Glomerular endothelial cell (primary cell): ENCODE measurements at places on chromosomes 1 and 21.

- no peak for DNase-seq
These were observed 50.0 kb upstream of the LRRC3 start for GRCh38 chr21:44405091-44405947.

DNA sequence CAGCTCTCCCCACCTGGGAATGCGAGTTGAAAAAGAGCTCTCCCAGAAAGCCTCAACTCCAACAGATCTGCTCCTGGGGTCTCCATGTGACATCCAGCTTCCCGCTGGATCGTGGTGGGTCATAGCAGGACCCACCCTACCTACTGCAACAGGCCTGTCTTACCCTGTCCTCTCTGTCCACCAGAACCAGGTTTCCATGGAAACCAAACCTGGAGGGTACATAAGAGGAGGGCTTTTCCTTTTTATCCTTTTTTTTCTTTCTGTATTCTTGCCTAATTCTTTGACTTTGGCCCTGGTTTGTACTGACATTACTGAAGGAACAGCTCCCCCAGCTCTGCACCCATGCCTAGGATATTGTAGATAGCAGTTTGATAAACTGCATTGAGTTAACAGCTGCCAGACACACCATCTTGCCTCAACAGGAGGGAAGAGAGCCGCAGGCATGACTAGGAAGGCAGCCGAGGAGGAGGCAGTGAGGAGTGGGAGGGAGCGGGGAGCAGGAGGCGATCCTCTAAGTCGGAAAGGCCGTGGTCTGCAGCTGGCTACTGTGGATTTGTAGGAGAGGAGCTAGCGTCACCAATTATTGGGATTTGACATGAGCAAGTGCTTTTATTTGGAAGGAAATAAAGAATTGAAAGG, 9.7 kb upstream of the FMOD start:
- DNase-seq = no peak

- DNase-seq = no peak
These were observed 4.4 kb downstream of the ITPKB start for GRCh38 chr1:226734611-226735153.

GRCh38 chr21:24025101-24025500, 1582.2 kb downstream of the MRPL39 start:
- no peak for DNase-seq

DNA sequence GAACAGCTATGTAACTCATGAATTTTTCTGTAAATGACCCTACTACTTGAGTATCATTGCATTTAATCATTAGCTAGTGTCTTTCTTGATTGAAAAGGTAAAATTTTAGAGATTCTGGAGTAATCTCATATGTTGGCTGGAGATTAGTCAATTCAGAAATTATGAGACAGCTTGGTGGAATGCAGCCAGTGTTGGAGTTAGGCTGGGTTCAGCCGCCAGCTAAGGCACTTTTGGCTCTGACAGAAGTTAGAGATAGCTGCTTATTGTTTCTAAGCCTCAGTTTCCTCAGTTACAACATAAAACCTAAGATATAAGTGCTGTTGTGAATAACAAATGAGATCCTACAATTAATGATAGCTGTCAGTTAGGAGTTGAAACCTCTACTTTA, 49.4 kb downstream of the TBCE start:
- DNase-seq = no peak

DNA sequence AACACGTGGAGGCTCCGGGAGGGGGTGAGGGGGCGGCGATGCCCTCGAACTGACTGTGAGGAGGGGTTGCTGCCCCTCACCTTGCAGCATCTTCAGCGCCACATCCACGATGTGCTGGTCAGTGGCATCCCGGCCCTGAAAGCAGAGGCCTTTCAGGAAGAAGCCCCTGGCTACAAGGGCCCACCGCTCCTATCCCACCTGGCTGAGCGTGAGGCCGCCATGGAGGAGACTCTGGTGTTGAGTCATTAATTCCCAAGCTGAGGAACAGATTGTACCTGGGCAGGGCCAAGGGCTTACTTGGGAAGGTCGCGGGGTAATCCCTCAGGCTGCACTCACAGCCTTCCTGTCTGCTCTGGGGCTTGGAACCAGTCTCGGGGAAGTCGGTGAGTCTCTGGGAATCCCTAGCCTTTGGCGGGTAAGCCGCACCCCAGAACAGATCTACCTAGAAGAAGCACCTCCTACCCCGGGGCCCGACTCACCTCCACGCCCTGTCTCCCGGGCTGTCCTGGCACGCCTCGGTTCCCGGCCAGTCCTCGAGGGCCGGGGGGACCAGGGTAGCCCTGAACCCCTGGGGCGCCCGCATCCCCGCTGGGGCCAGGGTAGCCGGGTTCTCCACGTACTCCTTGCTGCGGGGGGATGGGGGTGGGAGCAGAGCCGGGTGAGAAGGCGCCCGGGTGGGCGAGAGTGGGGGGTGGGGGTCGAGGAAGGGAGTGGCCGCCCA, 13.9 kb downstream of the COL9A2 start:
- DNase-seq = no peak

GRCh38 chr1:6086762-6087376, 41.2 kb downstream of the KCNAB2 start:
- DNase-seq = no peak

GRCh38 chr1:167121375-167122120, 27.7 kb downstream of the STYXL2 start:
- DNase-seq = no peak

- DNase-seq = no peak
These were observed 2.0 kb upstream of the NID1 start for GRCh38 chr1:236066828-236067386.

- no peak for DNase-seq
These were observed 34.4 kb downstream of the NID1 start for GRCh38 chr1:236030534-236030933.

DNA sequence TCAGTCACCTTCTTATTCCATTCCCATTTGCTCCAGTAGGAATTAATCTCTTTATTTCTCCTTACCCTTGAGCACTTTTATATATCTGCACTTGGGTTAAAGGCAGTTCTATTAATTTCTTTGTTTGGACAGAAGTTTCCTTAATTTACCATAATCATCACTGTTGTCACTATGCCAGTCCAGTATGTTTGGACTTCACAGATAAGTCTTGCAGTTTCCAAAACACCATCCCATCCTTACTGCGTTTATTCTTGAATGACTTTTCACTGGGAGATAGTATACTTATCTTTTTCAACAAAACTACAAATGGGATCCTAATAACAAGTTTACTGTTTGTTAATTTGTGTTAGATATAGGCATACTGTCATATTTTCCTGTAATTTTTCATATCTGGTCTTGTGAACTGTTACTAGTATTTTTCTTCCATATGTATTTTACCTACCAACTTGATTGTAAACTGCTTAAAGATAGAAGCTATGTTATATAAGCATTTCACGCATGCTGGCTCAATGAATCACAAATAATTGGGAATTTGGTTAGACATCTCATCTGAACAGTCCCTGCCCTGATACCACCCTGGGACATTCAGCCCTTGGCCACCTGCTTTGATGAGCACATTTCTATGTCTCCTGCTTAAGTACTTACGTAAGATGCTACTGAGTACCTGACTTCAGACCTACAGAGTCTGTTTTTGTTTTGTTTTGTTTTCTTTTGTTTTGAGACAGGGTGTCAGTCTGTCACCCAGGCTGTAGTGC, 78.2 kb downstream of the OLFML2B start:
- no peak for DNase-seq

GRCh38 chr1:10951961-10952360, 60.5 kb upstream of the TARDBP start:
- no peak for DNase-seq

DNA sequence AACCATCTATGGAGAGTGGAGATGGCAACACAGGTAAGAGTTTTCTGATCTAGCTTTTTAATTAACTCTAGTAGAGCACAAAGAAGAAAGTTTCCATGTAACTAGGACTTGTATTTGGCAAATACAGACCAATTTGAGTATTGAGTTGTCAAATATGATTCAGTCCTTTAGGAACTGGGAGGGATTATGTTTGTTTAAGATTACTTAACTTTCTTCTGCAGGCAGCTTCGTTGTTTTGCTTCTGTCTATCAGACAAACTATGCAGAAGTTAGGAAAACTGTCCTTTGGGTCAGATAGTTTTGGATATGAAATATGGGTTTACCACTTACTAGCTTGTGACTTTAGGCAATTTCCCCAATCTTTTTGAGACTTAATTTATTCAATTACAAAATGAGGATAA, 111.8 kb downstream of the POU2F1 start:
- DNase-seq = no peak

DNA sequence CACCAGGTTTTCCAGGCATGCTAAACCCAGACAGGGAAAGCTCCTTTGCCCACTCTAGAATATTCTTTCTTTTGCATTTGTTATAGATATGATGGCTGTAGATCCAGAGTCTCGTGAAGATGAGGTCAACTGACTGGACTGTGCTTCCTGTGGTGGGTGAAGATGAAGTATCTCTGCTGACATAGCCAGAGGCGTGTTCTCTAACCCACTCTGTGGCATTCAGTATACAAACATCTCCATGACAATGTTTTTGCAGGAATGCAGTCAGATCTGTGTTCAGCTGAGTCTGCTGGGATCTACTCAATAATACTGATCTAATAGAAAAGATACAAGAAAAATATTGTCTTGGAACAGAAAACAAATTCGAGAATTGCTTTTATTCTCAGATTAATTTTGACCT, 11.3 kb downstream of the RWDD2B start:
- no peak for DNase-seq

DNA sequence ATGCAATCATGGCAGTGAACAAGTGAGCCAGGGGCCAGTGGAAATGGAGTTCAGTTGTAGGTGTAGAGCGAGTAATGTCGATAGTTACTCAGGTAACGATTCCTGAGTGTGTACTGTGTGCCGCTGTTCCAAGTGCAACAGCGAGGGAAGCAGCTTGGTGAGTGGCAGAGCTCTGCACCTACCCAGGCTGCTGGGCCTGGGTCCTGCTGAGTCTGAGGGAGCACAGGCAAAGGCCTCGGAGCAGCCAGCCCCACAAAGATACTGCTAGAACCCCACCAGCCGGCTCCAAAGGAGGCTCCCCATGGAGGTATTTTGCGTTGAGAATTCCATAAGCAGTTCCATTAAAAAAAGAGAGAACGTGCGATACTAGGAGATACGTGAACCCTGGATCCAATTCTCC, 23.2 kb downstream of the PARP1 start:
- DNase-seq = no peak

- no peak for DNase-seq
These were observed 238.1 kb downstream of the LRRC40 start for GRCh38 chr1:69967245-69967766.

DNA sequence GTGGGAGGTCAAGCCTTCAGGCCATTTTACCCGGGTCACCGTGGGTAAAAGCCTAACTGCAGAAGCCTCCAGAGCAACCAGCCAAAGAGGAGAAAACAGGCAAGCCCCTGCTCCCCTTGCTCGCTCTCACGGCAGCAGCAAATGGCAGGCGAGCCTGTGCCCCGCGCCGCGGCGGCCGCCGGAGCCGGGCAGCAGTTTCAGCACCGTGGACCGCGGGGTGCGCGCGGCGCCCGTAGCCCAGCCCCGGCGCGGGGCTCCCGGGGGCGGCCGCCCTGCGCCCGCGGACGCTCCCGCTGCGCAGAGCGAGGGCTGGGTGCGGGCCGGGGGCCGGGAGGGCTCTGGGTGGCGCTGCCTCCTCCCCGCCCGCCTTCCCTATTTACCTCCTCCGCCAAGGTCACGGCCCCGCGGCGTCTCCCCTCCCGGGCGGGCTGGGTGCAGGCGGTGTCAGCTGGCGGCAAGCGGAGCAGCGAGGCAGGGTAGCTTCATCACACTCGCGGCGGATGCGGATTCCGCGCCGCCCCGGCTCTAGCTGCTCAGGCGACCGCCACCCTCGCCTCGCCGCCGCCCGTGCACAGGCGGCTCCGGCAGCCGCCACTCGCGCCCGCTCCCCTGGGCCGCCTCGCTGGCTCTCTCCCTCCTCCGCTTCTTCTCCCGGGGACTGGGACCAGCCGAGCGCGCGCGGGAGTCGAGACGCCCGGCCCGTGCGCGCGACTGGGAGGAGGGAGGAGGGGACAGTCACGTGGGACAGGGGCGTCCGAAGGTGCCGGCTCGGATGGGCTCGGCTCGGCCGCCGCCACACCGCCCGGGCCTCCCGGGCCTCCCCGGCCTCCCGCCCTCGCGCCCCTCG, at the start of gene RGS7:
Gene RGS7, minus strand, starts transcription at position 687 of the 847 bp plus-strand sequence.
- DNase-seq = no peak

GRCh38 chr1:22317231-22317919, 134.3 kb upstream of the ZBTB40 start:
- DNase-seq = no peak

GRCh38 chr1:13781907-13782633, 82.1 kb downstream of the PRDM2 start:
- DNase-seq = no peak

- no peak for DNase-seq
These were observed 2.3 kb upstream of the VWA1 start for GRCh38 chr1:1432951-1433803.

DNA sequence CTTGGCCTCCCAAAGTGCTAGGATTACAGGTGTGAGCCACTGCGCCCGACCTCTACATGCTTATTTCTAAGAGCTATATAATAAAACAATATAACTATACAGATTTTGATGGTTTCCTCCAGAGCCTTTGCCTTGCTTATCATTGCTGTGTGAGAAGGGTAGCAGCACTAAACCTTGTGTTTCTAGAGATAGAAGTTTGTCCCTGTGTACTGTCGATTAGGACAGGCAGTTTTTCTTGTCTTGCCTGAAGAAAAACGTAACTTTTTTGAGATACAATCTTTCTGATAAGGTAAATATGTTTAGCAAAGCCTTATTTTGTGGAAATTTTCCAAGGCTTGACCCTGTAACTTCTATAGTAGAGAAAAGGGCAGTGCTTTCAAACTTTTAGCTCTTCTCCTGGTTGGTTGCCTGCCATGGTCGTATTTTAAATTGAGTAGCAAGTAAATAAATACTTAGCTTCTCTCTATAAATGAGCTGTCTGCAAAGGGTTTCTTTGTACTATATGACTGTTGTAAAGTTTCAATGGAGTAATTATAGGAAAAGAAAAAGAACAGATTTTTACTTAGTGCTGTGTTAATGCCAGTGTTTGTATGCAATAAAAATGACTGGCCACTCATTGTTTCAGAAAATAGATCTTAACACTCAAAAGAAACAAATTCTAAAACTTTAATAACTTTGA, 86.4 kb upstream of the CACYBP start:
- no peak for DNase-seq

GRCh38 chr1:9538669-9539164, 548 bp upstream of the SLC25A33 start:
- no peak for DNase-seq

- DNase-seq = no peak
These were observed 122.3 kb downstream of the DHRS3 start for GRCh38 chr1:12495725-12496124.

- DNase-seq = no peak
These were observed 61.6 kb downstream of the KIFAP3 start for GRCh38 chr1:170012920-170013319.

GRCh38 chr1:87030740-87031690, 116.6 kb downstream of the HS2ST1 start:
- no peak for DNase-seq

GRCh38 chr1:94678202-94678848, 136.8 kb upstream of the F3 start:
- DNase-seq = no peak

- DNase-seq = no peak
These were observed 19.3 kb downstream of the C1orf52 start for GRCh38 chr1:85240174-85240601.

DNA sequence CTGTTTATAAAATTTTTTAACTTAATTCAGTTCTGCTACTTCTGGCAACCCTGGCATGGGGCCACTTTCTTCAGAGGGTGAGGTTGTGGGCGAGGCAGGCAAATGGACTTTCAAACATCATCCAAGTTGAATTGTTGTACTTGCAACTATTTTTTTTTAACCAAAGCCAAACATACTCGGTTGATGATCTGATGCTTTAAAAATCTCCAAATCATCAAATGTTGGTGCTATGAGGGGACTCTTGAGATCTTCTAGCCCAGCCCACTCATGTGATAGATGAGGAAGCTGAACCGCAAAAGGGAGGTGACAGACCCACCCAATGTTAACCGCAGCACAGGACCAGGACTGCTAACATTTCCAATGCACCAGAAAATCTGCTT, 6.7 kb downstream of the SLC1A7 start:
- no peak for DNase-seq
